NCI-H460 (cell line): ENCODE measurements at places on chromosomes 11 and 22. TPM values are rescaled to one million over a fixed set of nuclear protein-coding genes. Genes with fewer than 3 reads are reported as not detected.

The SLC22A9 gene
- not detected in 2 replicates for total RNA-seq

The NAV2 gene
- total RNA-seq, result 15.6 and 19.9 TPM in 2 replicates

The LMF2 gene
- 17.0 and 21.1 TPM in 2 replicates for total RNA-seq

The MS4A3 gene
- not detected in 2 replicates for total RNA-seq

The CCDC116 gene
- not detected in 2 replicates for total RNA-seq

The CRYAB gene
- total RNA-seq, result 10.4 and 12.4 TPM in 2 replicates
